ENCODE measurements at places on chromosomes 2 and 18.

- no peak for DNase-seq
Measured at GRCh38 chr18:48304906-48305693, 104.1 kb downstream of the ZBTB7C start.

DNA sequence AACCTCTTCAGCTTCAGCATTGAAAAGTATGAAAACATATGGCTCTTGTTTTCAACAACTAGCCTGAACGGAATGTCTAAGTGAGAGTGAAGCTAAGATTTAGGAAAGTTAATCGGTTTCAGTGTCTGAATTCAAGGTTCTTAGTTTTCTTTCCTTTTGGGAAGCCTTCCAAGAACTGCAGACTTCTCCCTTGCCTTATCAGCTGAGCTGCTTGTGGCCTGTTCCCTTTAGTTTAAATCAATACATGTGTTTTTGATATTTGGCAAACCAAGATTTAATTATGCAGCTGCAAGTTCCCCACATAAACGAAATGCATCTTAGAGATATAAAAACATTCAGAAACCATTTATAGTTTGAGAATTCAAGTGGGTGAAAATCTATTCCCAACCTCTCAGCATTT lies 274.3 kb upstream of the NRP2 start:
- DNase-seq: no peak

- no peak for DNase-seq
Measured at GRCh38 chr2:145755019-145755837, 1235.3 kb upstream of the ZEB2 start.

DNA sequence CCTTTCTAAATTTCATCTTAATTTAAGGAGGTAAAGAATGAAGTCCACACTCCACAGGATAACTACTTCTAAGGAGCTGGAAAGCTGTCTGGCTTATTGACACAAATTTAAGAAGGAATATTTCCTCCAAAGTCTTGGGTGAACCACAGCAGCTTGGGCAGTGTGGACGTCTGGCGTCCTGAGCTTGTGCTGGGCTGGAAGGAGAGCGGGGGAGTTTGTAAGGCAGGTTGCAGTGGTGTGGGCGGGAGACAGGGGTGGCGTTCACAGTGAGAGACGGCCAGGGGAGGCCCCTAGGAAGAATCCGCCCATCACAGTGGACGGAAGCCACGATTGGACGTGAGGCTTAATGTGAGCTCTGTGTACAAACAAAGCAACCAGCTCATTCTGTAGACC lies 25.7 kb downstream of the ADI1 start:
- no peak for DNase-seq

DNA sequence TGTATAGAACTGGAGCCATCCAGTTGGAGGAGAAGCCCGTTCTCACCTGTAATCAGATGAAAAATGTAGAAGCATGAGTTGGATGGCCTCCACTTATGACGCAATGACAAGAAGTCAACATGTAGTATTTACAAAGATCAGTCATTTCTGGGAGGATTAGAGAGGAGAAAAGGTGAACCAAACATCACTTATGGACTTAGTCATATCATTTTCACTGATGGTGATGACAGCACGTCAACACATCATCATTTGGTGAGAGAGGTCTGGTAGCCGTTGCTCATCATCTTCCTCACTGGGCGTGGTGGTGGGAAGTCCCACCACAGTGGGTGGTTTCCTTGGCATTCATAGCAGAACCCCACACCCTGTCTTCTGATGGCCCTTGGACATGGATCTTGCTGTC lies 264.2 kb upstream of the EPAS1 start:
- DNase-seq: peak; percentile 32

DNA sequence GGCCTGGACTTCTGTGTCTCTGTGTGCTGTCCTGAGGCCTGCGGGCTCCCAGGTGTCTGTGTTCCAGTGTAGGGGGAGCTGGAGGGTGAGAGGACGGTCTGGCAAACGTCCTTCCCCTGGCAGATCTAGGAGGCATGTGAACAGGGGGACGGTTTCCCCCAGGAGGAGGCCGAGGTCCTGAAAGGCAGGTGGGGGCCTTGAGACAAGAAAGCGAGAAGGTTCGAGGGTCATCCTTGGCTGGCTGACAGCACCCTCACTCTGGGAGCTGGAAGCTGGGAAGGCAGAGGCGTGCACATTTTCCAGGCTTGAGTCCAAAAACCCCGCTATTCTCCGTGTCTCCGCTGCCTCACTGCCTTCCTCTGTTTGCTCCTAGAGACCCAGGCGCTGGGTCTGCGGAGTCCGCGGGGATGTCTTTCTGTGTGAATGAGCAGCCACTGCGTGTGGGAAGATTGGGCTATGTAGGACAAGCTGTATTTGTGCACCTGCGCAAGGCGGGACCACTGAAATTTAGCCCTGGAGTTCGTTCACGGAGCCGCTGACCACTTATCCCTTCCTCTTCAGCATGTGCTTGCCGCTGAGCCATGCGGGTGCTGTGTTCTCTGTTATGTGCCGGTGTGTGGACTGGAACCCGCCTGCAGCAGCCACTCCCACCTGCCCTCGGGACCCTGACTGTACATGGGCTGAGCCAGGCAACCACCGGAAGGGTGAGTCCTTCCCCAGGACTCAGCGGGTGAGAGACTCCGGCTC lies 43.7 kb downstream of the TWIST2 start:
- DNase-seq: no peak

DNA sequence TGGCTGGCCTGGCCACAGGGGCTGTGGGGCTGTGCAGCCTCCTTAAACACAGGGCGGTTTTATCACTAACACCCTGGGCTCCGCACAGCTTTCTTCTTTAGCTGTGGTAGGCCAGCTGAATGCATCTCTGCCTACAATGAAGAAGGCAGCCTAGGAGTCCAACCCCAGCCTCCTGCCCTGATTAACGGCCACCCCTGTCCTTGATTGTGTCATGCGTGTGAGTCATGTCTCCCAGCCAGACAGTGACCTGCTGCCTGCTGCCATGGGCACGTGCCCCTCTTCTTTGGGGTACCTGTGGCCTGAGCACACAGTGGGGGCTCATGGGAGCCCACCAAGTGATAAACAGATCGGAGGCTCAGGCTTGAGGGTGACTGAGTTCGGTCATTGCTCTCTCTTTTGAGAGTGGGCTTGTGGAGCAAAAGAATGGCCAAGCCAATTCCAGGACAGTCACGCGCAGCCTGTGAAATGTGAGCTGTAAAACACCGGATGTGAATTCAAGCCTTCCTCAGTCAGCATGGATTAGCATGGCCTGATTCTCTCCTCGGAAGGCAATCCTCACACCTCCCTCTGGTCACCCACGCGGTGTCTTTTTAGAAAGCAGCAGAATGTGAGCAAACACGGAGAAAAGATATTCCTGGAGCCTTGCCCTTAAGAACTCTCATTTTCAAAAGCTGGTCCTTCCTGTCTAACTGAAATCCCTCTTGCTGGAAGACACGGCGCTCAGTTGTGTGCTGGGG lies 144.1 kb downstream of the CELF4 start:
- DNase-seq: no peak

DNA sequence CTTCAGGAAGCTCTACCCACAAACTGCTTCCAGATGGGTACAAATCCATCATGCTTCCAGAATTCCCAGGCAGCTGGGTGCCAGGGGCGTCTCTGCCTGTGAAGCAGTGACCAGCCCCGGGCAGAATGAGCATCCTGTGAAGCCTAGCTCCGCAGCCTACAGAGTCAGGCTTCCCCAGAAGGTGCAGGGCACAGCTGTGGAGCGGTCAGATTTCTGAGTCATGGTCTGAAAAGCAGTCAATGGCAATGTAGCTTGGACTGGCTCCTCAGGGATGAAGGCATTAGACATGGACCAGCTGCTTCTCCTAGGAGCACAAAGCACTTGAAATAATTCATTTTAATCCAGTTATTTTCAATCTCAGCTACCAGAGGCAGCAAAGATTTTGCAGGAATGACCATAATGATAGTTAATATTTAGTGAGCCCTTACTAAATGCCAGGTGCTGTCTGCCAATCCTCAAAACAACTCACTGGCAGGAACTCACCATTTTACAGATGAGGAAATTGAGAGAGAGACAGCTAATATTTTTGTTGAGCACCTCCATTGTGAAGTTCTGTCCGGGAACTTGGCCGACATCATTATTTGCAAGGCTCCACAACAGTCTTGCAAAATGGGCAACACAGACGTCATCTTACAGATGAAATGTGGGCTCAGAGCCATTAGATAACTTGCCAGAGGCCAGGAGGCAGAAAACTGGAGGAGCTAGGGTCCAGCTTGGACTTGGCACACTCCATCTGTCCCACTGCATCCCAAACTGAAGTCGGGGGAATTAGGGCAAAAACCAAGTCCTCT lies 31.7 kb downstream of the ACMSD start:
- DNase-seq: no peak

GRCh38 chr2:2926858-2927175 lies 450.8 kb downstream of the EIPR1 start:
- no peak for DNase-seq

DNA sequence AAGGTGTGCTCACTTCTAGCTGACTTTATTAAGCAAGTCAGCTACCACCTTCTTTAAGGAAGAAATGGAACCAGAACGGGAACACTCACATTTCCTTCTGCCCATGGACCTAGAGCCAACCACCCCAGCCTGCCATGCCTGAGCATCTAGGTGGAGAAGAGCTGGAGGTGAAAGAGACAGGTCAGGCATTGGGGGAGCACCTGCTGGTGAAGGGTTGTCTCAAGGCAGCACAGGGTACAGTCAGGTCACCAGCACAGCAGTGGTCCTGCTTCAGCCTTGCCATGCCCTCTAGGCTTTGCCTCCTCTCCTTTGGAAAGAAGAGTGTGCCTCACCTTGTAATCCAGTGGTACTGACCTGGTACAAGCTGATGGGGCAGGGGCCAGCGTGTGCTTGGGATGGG lies 107.9 kb downstream of the KCNF1 start:
- no peak for DNase-seq

DNA sequence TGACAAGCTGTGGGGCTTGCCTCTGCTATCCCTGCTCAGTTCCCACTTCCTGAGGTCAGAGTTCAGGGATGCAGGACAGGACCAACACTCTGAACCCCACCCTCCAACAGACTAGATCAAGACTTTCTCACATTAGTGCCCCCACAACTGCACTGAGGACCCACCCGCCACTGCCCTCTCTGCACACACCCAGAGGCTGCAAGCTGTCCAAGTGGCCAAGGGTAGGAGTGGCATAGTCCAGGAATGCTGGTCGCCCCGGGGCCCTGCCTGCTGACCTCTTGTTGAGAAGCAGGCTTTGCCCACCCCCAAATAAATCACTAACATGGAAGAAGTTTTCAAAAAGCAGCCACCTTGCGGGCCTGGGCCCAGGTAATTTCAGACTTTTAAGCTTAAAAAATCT lies 5.5 kb upstream of the KIF1A start:
- DNase-seq: no peak

DNA sequence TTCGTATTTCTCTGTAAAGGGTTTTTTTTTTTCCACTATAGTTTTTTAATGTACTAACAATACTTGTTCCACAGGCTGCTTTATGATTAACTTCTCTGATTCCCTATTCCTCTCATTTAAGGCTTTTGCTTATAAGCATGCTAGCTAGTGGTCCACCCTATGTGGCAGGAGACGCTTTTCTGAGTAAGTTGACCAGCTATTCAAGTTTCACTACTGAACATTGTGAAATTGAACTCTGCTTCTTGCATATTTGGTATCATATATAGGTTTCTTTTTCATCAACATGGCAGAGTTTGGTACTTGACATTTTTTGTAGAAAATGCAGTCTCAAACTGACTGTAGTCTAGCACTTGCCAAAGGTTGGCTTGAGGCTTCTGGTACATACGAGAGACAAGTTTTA lies 74.2 kb downstream of the OTX1 start:
- DNase-seq: peak; percentile 78

DNA sequence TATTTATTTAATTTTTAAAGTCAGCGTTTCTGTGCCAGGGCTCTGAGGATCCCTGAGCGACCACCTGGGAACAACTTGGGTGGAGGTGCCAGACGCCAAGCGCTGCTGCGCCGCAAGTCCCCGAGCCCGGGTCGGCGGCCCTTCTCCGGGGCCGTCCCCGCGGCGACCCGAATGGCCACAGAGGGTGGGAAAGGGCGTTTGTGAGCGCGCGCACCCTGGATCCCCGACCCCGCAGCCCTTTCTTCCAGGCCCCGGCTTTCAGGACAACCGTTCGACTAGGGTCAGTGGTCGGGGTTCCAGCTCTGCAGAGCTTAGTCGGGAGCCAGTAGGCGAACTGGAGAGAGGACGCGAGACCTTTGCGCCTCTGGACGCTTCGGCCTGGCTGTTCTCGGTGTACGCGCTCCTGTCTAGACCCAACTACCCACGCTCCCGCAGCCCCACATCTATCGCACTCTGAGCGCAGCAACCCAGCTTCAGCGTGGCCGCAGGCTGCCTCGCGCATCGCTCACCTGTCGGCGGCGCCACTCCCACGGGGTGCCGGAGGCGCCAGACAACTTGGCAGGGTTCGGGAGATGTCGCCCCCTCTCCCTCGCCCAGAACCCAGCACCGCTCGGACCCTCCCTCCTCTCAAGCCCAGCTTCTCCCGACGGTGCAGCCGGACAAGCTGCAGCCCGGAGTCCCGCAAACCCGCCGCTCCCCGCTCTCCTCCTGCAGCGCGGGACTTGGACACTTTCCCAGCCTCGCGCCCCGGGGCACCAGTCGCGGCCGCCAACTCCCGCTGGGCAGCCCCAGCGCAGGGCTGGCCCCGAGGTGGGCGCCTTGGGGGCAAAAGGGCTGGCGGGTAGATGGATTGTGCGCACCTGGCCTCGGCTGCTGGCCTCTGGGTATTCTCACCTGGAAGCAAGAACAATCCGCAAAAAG lies 758 bp downstream of the LYPD1 start:
- no peak for DNase-seq

GRCh38 chr2:11134349-11134748 lies 20.9 kb upstream of the SLC66A3 start:
- DNase-seq: no peak

DNA sequence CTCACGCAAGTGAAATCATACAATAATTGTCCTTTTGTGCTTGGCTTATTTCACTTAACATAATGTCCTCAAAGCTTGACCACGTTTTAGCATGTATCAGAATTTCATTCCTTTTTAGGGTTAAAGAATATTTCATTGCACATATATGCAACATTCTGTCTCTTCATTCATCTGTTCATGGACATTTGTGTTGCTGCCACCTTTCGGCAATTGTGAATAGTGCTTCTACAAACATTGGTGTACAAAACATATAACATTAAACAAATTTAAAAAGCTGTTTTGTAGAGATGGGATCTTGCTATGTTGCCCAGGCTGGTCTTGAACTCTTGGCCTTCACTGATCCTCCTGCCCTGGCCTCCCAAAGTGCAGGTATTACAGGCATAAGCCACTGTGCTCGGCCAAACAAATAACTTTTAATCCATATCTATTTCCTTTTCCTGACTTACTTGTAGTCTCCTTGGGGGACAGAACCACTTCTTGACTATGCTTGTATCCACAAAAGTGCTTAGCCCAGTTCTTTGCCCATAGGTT lies 209.3 kb downstream of the SLC4A3 start:
- peak; percentile 22 for DNase-seq

DNA sequence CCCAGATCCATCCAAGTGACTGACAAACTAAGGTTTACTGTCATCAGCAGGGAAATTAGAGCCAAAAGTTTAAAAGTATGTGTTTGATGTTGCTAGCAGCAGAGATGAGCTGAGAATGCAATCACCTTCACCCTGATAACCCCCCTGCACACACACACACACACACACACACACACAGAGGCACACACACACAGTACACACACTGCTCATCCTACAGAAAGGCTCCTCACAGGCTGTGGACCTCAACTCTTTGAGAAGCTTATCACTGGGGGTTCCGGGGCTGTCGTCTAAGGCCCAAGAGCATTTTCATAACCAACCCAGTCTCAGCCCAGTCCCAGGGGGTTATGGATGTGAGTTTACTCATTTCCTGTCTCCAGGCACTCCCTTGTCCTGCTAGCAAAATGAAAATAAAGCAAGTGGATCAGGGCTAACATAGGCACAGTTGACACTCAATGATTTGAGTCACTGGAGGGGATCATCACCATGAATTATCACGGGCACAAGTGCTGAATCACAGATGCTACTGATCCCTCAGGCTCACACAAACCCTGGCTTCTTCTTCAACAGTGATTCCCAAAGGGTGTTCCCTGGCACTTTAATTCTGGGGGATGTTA lies 76.6 kb downstream of the ALK start:
- no peak for DNase-seq
